DMS153 (cell line): ENCODE measurements at places on chromosomes 6 and 20.

DNA sequence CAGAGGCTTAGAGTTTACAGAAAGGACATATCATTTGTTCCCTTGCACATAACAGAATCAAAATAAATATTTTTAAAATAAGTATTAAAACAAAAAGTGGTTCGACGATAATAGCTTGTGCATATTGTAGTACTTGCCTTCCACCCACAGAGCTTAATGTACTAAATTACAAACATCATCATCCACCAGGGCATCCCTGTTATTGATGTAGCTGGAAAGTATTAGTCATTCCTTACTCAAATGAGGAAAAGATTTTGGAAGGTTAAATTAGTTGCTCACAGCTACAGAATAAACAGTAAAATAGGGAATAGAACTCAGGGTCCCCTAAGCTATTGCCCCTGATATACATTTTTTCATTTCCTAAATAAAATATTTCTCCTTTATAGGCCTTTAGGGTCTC is 150.3 kb downstream of the PTPRK start:
- no peak for DNase-seq

- no peak for DNase-seq
Observed at GRCh38 chr20:3734111-3734843, 1.8 kb downstream of the HSPA12B start.

GRCh38 chr6:119328254-119328653 is 21.3 kb downstream of the MAN1A1 start:
- DNase-seq = no peak

DNA sequence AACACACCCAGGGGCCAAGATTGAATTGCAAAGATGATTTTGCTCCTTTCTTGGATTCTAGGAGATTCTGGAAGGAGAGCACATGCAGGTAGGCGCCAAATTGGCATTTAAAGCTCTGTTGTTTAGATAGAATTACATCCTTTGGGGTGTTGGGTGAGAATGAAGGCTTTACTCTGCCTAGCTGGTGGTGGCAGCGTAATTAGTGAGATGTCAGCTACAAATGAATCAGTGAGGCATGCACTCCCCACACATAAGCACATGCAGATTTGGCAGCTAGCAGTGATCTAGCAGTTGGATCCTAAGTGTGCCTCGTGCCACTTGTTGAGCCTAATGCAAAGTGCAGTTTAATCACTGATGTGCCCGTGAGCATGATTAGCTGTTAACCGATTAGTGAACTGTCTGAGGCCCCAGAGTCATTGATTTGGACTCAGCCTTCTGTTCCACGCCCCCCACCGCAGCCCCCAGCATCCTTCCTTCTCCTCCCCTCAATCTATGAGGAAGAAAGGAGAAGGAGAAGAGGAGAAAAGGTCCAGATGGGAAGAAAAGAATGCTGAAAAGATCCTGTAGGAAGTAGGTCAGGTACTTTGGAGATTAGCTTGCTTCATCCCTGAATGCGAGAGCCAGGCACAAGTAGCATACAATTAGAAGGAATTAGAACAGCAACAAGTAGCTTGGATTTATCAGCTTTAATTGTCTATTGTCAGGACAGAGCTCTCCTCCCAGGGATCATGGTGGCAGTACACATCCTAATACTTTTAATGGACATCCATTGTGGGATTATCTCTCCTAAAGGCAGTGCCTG is 6.0 kb upstream of the PRDM1 start:
- no peak for DNase-seq

GRCh38 chr6:98769546-98769945 is 64.8 kb upstream of the POU3F2 start:
- DNase-seq = peak; percentile 26

GRCh38 chr6:12369781-12370262 is 79.7 kb downstream of the EDN1 start:
- no peak for DNase-seq
